SW 1271 (cell line): ENCODE measurements at places on chromosomes 7 and 10.

DNA sequence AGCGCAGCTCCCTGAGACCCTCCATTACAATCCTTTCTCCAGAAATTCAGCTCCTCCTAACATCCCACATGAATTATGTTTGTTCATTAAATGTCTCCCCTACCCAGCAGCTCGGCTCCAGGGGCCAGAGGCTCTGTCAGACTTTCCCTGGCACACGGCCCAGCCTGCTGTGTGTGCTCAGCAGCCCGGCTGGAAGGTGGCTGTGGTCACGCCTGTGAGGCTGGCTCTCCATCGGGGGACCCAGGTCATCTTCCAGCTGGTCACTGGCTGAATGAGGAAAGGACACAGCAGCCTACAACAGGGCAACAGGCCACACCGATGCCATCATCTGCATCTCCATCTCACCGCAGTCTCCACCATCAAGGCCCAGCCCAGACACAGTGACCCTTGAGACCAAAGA, 219.8 kb downstream of the MAD1L1 start:
- DNase-seq: no peak

DNA sequence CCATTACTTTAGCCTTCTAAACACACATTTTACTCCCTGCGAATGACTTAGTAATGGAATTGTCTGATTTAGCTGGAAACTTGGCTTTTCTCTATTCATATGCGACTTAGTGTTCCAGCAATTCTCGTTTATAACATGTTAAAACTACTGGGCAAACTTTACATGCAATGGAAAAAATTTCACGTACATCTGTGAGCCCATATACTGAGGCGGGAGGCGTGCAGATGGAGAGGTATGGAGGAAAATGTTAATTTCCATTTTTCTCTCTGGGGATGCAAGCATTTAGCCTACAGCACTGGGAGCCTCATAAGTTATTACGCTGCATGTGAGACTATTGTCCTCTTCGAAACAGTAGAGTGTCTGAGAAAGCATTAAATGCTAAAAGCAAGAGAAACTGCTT, 591.5 kb upstream of the ANKRD30A start:
- no peak for DNase-seq

DNA sequence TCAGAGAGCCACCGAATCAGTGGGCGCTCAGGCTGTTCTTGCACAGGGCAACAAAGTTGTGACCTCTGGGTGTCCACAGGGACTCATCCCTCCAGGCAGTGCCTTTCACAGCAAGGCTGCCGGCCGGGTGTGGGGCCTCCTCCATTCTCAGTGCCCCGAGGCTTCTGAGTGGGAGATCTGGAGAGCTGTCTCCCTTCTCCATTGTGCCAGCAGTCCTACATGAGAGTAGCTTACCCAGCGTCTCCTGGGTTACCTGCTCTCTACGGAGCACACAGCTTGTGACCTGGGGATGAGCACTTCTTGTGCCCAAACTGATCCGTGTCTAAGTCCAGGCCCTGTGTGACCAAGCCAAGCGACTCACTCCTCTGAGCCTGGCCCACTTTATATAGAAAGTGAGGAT, 240.9 kb upstream of the GRB10 start:
- no peak for DNase-seq

DNA sequence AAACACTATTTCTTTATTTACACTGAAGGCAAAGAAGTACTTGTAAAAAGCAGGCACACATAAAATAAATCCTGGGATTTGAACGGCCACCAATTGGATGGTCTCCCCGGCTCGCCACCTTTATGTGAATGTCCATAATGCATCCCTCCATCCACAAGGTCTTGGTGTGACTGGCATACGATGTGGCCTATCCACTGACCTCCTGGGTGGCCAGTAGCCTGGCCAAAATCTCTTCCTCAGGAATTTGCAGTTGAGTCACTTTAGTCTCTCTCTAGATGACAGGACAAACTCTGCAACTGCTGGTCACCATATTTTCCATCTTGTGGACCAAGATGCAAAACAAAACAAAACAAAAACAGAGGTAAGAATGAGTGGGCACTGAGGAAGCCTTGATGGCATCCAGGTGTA, 39.1 kb downstream of the CDK1 start:
- no peak for DNase-seq

DNA sequence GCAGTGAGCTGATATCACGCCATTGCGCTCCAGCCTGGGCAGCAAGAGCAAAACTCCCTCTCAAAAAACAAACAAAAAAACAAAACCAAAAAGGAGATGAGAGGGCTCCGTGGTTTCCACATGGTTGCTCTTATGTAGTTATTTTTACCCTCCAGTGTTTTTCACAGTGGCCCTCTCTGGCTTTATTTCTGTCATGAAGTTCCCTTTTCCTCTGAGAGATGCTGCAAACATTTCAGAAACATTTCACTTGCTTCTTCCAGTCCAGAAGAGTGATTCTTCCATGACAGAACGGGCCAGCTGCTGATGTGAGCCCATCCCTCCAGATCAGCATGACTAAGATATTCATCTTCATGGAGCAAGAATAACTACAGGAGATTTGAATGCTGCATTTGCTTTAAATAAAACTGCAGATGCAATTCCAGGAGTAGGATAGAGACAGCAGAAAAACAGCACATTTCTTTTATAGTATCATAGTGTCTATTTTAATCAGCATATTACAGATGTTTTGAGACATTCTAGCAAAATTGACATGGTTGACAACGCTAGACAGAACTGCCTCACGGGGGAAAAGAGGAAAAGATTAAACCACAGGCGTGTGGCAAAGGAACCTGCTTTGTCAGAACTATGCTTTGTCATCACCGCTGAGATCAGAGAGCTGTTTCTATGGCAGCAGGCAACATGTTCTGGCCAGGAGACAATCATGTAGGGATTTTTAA, 40.3 kb downstream of the NRCAM start:
- no peak for DNase-seq

DNA sequence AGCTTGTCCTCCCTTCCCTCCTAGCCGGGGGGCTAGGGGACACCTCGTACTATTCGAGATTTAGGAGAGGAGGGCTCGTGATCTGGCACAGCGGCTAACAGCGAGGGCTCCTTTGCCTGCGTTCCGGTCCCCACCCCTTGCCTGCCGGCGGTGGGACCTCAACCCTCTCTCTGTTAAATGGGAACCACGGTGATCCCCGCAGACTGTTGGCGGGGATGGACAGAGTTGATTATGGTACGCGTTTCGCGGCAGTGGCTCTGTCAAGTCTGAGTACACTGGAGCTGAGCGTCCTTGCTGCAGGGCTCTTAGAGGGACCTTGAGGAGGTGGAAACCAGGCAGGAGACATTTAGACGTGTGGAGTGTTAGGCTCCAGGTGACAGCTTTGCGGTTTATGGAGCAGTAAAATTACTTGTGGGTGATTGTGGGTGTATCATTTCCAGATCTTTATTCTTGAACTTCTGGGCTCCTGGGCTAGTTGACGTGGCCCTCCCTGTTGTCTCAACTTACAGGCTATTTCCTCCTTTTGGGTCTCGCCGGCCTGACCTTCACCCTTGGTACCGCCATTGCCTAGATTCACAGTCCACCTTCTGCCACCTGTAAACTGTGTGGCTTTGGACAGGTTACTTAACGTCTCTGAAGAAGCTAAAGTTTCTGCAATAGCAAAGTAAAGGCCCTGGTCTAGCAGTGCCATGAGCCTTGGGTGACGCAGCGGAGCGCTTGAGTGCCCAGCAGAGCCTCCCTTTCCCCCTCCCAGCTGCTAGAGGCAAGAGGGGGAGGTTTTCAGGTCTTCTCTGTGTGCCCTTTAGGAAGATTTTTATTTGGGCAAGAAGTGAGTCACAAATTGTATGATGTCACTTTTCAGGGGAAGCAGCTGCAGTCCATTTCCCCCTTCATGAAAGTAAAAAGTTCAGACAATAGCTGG, 739 bp downstream of the CASP7 start:
- DNase-seq: peak; percentile 45

GRCh38 chr7:132544999-132545398, 31.3 kb downstream of the PLXNA4 start:
- DNase-seq: no peak

GRCh38 chr7:101817471-101818286, at the start of gene CUX1:
Gene CUX1, plus strand, starts transcription at chr7:101817626. Its CDS starts 14 bp downstream, at chr7:101817640.
- DNase-seq: no peak

- no peak for DNase-seq
Observed at GRCh38 chr7:124152859-124153692, 120.2 kb upstream of the TMEM229A start.

- DNase-seq: no peak
Observed at GRCh38 chr7:37110660-37111424, 337.8 kb downstream of the ELMO1 start.

DNA sequence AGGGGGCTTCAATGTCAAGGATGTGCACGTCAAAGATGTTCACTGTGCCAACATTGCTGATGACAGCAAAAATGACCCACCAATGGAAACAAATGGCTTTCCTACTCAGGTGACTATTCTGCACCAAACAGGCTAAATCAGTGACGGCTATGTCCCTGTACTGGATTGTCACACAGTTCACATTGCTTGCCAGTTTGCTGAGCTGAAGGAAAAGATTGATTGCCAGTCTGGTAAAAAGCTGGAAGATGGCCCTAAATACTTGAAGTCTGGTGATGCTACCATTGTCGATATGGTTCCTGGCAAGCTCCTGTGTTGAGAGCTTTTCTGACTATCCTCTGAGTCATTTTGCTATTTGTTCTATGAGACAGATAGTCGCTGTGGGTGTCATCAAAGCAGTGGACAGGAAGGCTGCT, 202.2 kb upstream of the ETV1 start:
- no peak for DNase-seq

GRCh38 chr7:22751341-22751740, 24.3 kb downstream of the IL6 start:
- DNase-seq: no peak

DNA sequence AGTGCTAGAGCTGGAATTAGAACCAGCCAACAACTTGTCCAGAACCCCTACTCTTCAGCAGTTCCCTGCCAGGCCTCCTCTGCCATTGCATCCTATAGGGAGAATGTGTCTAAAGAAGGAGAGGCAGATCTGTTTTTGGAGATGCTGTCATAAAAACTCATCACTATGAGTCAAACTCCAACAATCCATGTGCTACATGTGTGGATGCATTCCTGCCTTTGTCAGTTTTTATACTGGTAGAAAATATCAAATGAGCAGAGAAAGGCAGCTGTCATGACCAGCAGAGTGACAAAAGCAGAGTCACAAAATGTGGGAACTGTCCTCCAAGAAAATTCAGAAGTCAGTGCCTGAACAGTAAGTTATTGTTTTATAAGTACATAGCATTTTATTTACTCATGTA, 93.0 kb downstream of the ABLIM1 start:
- no peak for DNase-seq

DNA sequence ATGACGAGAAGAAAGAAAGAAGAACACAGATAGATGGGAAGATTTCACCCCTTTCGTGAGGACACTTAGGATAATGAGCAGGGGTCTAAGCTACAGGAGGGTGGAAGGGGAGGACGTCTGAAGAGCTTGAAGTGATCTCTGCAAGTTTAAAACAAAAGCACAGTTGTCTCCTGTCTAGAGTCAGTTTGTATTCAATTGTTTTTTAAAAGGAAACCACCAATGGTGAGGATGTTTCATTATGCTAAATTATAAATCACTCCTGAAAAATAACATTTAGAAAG, 85.9 kb downstream of the ADAM12 start:
- DNase-seq: no peak

DNA sequence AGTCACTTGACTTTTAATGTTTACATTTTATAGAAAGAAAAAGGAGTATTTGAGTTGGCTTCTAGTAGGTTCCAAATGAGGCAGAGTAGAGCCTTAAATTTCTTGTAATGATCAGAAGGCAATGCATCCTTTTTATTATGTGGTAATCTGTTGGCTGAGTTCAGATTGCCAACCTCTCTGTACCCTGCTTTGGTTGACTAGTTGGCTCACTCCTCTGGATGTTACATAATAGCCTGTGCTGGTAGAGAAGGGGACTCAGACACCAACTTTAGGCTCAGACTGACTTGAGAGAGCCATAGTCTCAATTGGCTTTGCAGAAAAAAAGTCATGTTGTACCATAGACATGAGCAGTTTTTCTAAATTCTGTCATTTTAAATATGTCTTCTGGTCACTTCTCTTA, 46.8 kb upstream of the GLCCI1 start:
- no peak for DNase-seq

DNA sequence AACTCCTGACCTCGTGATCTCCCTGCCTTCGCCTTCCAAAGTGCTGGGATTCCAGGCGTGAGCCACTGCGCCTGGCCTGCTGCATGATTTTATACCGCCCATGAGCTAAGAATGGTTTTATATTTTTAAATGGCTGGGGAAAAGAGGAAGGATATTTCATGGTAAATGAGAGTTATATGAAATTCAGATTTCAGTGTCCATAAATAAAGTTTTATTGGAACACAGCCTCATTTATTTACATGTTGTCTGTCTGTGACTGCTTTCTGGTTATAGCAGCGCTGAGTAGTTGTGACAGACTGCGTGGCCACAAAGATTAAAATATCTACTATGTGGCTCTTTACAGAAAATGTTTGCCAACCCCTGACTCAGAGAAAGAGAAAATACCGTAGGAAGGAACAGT, 2.2 kb downstream of the TRRAP start:
- DNase-seq: no peak

DNA sequence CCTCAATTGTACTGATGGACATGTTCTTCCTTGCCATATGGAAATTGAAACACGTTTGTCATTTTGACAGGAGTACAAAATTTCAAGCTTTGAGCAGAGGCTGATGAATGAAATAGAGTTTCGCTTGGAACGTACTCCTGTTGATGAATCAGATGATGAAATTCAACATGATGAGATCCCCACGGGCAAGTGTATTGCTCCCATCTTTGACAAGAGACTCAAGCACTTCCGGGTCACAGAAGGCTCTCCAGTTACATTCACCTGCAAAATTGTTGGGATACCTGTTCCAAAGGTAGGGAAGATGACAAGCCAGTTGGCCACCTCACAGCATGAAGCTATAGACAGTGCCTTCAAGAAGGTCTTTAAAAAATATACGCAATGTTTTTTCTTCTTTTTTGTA, 43.1 kb downstream of the ATOH7 start:
- no peak for DNase-seq

DNA sequence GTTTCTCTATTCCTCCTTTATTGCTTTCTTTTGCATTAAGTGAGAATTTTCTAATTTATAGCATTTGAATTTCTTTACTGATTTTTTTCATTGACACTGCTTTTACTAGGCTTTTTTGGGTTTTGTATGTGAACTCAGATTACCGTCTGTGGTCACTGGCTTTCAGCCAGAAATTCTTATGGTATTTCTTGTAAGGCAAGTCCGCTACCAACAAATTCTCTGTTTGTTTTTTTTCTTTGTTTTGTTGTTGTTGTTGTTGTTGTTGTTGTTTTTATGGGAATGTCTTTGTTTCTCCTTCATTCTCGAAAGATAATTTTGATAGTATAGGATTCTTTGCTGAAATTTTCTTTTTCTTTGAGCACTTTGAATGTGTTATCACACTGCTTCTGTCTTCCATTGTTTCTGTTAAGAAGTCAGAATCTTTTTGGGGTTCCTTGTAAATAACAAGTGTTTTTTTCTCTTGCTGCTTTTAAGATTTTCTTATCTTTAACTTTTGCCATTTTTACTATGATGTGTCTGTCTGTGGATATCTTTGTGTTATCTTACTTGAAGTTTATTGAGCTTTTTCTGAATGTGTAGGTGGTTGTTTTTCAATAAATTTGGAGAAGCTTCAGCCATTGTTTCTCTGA, 7.2 kb downstream of the NET1 start:
- no peak for DNase-seq

- DNase-seq: peak; percentile 83
Observed at GRCh38 chr10:58028597-58029366, 238.9 kb downstream of the IPMK start.

GRCh38 chr10:31320550-31321211, 1.7 kb downstream of the ZEB1 start:
- DNase-seq: peak; percentile 46

- DNase-seq: peak; percentile 48
Observed at GRCh38 chr7:127514499-127514898, 70.9 kb downstream of the GCC1 start.

- no peak for DNase-seq
Observed at GRCh38 chr10:117635826-117636225, 93.3 kb downstream of the EMX2 start.
